ENCODE measurements at places on chromosomes 13 and 19. TPM values are rescaled to one million over a fixed set of nuclear protein-coding genes. Genes with fewer than 3 reads are reported as not detected.

PLVAP gene
- 0.08 TPM for total RNA-seq

OR7C1 gene
- total RNA-seq = not detected

GARIN5A gene
- 2.0 TPM for total RNA-seq

POU2F2 gene
- total RNA-seq = 0.10 TPM

ICAM4 gene
- 2.8 TPM for total RNA-seq

ZNF763 gene
- 0.39 TPM for total RNA-seq

STOML3 gene
- total RNA-seq = not detected

LYPD3 gene
- total RNA-seq = 0.46 TPM

ELSPBP1 gene
- total RNA-seq = not detected

CDX2 gene
- total RNA-seq = 5.1 TPM

SPRY2 gene
- total RNA-seq = 18.2 TPM

- DNase-seq = no peak
Measured at GRCh38 chr13:45269204-45269603, 68.4 kb upstream of the KCTD4 start.

- no peak for DNase-seq
Measured at GRCh38 chr13:49246850-49247642, 679 bp upstream of the CDADC1 start.

DNA sequence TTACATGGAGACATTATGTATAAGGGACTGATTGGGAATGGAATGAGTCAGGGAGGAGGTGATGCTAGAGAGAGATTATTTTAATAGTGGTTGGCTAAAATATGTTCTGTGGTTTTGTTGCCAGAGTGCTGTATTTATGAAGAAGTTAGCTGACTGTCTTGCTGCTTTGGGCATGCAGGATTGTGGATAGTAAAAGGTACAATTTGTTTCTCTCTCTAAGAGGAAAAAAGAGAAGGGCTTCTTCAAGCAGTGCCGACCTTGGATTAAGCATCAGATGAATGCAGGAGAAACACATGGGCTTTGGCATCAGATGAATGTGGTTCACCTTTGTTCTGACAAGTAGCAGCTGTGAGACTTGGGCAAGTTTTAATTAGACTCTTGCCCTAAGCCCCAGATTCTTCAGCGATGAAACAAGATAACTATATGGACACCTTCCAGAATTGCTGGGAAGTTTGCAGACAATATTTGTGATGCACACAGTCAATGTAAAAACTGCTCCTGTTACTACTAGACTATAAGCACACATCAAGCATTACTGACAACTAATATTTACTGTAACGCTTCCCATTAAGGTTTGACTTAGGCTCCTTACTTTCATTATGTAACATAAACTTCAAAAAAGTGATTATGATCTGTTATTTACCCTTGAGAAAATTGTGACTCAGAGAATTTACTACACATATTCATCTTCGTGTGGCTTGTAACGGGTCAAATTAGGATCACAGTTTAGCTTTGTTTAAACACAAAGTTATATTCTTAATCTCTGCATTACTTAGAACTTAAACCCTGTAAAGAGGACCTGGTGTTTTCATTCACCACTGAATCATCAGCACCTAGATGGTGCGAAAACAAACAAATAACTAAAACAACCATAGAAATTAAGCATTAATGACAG is 824.0 kb downstream of the PCDH9 start:
- peak; percentile 38 for DNase-seq

- peak; percentile 24 for DNase-seq
Measured at GRCh38 chr13:101258071-101258470, 158.2 kb downstream of the NALCN start.

DNA sequence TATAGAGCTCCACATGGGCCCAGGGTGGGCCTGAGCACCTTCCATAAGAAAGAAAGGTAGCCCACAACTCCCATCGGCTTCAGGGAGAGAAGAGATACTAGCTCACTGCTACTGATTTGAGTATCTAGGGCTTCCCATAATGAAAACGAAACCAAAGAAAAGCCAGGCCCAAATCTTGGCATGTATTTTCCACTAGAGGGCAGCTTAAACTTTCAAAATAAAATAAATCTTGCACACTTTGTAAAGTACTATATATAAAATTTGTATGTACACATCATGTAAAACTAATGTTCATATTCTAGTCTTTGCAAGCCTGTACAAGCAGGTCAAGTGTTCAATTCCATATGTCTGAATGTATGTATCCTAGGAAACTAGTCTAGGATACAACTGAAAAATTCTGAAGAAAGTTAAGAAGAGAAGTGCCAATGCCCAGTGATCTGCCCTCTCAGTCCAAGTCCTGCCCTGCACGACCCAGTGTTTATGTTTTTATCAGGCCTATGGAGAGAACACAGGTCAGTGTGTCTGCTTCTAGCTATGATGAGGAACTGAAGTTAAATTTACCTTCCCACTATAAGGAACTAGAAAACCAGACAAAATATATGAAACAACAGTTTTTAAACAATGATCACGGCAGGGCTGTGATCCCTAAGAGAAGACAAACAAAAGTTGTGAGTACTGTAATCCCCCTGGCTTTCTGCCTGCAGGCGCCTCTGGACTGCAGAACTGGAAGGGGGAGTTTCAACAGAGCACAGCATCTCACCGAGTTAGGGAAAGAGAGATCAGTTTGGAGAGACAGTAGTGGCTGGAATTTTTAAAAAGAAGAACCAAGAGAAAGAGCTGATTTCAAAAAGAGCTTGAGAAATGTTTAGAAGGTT is 475.7 kb downstream of the UQCRFS1 start:
- no peak for DNase-seq

GRCh38 chr13:99258210-99258860 is at the start of gene GPR18:
Gene GPR18 (minus strand): TSS chr13:99258379. CDS start chr13:99255872, 2,507 bp downstream.
- no peak for DNase-seq

DNA sequence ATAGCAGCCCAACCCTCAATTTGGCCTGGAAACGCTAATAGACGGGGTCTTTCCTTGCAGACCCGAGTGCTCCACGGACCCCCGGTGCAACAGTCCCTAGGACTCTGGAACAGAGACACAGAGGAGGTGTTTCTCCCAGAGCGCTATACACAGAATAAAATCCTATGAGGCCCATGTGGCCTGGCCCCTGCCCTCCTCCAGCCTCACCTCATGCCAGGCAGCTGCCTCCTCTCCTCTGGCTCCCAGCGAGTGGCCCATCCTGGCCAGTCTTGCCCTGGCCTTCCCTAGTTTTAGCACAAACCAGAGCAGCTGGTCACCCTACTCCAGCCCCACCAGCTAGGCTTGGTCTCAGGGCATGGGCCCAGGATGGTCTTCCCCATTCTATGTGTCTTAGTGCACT is 20.3 kb downstream of the POP4 start:
- no peak for DNase-seq

GRCh38 chr13:21673539-21673788 is 2.6 kb downstream of the FGF9 start:
- DNase-seq = no peak

DNA sequence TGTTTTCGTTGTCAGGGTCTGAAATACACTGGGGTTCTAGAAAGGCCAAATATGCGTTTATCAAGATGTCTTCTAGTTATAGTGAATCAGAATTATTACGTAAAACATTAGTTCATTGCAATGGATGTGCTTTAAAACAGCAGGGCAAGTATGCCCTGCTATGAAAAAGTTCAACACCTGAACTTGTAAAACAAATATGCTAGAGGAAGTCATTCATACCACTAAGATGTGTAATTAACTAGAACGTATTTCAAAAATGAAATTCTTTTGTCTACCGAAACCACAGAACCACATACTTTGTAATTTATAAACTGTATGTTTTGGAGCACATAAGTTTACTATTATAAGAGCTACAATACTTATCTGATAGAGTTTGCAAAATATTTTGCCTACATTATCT is 266.2 kb downstream of the KCTD12 start:
- DNase-seq = no peak

DNA sequence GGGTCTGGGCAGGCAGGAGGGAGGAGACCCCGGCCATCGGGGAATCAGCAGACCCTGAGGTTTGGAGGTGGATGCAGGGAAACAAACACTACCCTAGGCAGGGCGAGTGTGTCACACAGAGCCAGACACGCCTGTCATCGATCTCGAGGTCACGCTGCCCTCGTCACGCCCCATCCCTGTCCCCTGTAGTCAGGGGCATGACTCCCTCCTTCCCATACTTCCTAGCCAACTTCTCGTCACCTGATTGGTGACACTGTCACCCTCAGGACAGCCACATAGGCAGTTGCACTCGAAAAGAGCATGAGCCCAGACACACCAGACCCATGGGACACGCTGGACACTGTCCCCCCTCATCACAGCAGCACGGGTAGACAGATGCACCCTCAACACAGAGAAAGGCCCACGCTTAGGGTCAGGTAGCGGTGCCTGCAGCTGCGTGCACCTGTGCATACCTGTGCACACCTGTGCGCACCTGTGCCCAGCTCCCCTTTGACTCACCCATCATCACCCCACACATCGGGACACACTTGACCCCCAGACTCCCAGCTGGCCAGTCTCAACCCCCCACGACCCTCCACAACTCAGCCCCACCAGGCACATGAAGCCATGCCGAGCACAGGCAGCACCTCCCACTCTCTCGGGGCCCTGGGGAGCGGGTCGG is 11.9 kb downstream of the CILP2 start:
- no peak for DNase-seq

DNA sequence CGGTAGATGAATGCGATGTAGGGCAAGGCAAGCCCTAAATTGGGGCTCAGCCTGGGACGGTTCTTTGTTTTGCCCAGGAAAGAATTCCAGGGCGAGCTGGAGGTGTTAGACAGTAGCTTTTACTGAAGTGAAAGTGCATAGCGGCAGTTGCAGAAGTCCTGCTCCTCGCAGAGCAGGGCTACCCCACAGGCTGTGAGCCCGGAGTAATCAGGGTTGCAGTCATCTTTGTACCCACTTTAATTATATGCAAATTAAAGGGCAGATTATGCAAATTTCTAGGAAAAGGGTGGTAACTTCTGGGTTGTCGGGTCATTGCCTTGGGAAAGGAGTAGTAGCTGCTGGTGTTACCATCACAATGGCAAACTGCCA is 30.5 kb downstream of the VAV1 start:
- no peak for DNase-seq

DNA sequence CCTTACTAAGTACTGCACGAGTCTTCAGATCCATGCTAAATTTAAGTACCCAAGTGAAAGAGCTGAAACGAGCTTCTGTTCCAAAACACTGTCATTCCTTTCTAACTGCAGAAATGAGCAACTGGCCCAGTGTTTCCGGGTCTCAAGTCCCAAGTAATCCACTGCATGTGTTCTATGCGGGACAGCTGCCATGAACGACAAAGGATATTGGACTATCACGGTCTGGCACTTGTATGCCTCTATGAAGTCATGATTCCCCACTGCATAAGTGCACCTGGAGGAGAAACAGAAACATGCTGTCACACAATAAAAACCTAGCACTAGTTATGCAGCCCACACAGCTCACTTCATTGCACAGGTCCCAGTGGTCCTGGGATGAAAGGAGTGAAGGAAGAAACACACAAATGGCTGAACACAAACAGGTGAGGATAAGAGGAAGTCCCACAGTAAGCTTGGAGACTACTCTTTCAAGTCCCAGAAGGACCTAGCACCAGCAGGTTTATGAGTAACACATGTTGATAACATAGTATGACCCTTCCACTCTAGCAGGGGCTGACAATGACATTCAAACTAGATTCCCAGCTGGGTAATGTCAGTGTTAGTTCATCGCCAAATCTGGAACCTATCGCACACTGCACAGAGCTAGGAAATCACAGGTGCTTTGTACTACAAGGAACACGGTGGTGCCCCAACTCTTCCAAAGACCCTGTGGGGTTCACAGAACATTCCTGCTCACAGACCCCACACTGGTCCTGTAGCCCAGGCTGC is 11.3 kb downstream of the PCID2 start:
- DNase-seq = no peak

DNA sequence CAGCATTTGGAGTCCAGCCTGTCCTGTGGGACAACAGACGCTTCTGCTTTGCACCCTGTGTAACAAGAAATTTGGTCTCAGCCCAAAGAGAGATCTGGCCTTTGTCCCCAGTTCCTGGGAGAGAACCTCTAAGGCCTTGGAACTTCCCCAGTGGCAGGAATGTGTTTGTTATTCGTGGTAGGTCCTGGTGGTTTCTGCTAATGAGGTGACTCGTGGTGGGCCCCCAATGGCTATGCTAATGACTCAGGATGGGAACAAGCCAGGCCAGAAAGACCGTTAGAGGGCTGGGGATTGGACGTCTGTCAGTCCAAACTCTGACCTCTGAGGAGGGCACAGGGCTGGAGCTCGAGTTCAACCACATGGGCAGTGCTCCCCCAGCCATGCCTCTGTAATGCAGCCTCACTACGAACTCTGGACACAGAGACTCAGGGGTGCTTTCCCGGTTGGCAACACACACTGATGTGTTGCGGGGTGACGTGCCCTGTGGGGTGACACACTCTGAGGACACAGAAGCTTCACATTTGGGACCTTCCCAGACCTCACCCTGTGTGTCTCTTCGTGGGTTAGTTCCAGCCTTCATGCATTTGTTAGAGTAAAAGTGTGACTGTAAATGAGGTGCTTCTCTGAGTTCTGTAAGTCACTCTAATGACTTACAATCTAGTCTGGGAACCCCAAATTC is 38.9 kb downstream of the TEX29 start:
- DNase-seq = no peak

DNA sequence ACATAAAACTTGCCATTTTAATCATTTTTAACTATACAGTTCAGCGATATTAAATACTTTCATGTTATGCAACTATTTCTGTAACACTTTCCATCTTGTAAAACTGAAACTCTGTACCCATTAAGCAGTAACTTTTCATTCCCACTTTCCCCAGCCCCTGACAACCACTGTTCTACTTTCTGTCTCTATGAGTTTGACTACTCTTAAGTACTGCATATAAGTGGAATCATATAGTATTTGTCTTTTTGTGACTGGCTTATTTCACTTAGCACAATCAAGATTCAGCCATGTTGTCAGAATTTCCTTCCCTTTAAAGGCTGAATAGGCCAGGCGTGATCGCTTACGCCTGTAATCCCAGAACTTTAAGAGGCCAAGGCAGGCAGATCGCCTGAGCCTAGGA is 56.2 kb downstream of the ARHGAP35 start:
- no peak for DNase-seq

- DNase-seq = no peak
Measured at GRCh38 chr19:55650126-55650557, 2.1 kb downstream of the CCDC106 start.

DNA sequence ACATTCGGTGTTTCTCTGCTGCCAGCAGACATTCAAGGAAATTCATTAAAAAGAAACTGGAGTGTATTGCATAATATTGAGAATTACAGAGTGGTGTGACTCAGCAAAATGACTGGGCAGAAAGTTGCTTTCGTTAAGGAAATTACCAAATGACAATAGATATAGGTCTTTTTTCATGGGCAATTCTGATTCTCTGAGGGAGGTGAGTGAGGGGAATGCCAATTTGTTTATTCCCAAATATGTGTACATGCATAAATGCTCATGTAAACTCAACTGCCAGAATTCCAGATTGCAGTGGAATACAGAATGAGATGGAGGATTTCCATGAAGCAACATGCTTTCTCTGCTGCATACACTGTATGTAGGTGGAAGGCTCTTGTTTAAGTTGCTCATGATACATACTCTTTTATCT is 1730.1 kb downstream of the SLITRK5 start:
- no peak for DNase-seq

GRCh38 chr13:51618626-51619025 is 34.4 kb downstream of the WDFY2 start:
- no peak for DNase-seq

- DNase-seq = no peak
Measured at GRCh38 chr19:49167857-49168409, 10.3 kb downstream of the TRPM4 start.
